8988T (cell line): ENCODE measurements at places on chromosomes 3 and 15.

- no peak for DNase-seq
Observed at GRCh38 chr15:63291507-63291906, 14.1 kb downstream of the APH1B start.

GRCh38 chr3:60578936-60579335, 672.3 kb downstream of the FHIT start:
- DNase-seq = no peak

GRCh38 chr3:179967622-179968021, 69.1 kb downstream of the PEX5L start:
- DNase-seq = no peak

- no peak for DNase-seq
Observed at GRCh38 chr15:47885920-47886319, 168.6 kb downstream of the SEMA6D start.

- no peak for DNase-seq
Observed at GRCh38 chr3:32448686-32449474, 53.8 kb downstream of the CMTM6 start.

GRCh38 chr3:184565421-184566211, 4.0 kb downstream of the EPHB3 start:
- no peak for DNase-seq

GRCh38 chr15:51313074-51313393, 25.4 kb downstream of the CYP19A1 start:
- DNase-seq = no peak

- DNase-seq = no peak
Observed at GRCh38 chr3:126026761-126027160, 57.2 kb downstream of the SLC41A3 start.
